ENCODE measurements at places on chromosomes 16 and 17.
A peak's percentile ranks its signal among the peaks of the same experiment; 100 is the strongest.

- DNase-seq: peak; percentile 81
These were observed 33.9 kb downstream of the BAHCC1 start for GRCh38 chr17:81428948-81429774.

DNA sequence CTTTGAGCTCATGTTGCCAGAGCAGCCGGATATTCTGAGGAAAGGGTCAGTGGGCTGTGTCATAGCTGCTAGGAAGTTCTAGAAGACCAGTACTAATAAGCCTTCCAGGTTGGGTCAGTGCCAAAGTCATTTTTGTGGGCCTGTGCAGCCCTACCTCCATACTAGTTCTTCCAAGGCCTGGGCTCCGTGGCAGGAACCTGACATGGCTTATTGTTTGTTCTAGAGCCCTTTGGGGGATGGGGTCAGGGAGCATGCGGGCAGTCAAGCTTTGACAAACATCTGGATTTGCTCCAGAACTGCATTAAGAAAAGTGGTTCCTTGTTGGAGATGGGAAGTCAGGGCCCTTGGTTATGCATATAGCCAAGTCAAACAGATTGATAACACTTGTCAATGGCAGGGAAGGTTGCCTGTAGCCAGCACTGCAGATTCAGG is 7.6 kb downstream of the ALKBH5 start:
- peak; percentile 92 for DNase-seq

GRCh38 chr16:11253995-11254912 is 1.8 kb downstream of the SOCS1 start:
- DNase-seq: no peak

GRCh38 chr16:88543230-88543813 is 26.9 kb upstream of the ZC3H18 start:
- no peak for DNase-seq

DNA sequence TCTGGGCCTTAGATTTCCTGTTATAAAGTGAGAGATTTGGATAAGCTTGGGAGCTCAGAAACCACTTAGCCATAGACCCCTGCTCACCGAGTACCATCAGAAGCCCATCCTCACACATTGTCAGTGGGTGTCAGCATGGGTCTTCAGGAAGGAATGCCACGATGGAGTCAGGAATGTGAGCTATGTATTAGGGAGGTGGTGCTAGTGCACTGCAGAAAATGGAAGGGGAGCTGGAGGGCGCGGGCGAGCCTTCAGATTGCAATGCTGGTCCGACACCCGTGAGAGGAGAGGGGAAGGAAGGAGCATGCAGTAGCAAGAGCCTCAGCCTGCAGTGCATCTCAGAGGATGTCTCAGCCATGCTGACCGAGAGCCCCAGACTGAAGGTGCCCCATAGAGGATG is 294.5 kb downstream of the FOXL1 start:
- DNase-seq: no peak

DNA sequence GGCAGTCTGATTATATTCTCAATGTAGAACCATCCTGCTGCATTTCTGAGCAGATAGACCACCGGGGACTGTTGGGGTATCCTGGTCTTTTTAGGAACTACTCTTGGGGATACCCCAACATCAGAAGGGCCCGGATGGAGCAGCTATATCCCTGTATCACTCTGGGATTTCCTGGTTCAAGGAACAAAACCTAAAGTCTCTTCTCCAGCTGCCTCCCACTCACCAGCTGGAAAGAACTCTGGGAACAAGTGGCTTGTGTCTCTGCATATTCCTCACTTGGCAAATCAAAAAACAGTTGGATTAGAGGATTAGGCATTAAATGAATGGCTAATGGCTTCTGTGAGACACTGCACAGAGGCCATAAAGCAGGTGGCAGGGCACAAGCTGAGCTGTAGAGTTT is 62.3 kb upstream of the HS3ST2 start:
- DNase-seq: no peak

DNA sequence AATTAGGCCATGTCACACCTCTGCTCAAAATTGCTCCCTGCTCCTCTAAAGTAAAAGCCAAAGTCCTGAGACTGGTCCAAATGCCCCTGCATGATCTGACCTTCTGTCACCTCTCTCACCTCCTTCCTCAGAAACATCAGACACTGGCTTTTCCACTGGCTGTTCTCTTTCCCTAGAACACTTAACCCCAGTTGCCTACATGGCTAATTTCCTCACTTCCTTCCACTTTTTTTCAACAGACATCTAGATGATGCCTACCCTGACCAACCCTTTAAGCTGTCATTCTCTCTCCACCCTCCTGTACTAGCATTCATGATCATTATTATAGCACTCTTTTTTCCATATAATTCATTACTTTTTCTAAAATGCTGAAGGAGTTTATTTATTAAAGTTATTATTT is 31.0 kb downstream of the CCT6B start:
- DNase-seq: no peak

DNA sequence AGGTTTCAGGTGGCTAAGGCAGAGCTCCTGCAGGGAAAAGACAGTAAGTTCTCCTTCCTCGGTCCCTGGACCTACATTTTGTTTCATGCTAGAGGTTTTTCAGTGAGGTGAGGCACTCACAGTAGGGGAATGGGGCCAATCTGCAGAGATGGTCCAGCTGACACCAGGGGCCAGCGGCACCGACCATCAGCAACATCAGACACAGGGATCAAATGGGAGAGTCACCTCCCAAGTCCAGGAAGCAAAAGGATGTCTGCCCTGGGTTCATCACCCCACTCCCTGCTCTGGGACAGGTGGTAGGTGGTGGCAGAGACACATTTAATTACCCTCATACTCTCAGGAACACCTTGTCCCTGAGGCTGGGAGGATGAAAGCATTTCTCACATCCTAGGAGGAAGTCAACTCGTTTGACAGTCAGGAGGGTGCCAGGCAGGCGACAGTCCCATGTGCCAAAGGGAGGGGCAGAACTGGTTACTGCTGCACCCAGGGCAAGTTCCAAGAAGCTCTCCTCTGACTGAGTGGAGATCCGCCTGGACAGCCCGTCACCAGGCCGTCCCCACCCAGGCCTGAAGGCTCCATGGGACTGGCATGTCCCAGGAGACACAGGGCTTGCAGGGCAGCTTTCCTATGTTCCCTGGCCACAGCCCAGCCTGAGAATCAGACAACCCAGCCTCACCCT is 19.2 kb downstream of the ATP6V0D1 start:
- no peak for DNase-seq

DNA sequence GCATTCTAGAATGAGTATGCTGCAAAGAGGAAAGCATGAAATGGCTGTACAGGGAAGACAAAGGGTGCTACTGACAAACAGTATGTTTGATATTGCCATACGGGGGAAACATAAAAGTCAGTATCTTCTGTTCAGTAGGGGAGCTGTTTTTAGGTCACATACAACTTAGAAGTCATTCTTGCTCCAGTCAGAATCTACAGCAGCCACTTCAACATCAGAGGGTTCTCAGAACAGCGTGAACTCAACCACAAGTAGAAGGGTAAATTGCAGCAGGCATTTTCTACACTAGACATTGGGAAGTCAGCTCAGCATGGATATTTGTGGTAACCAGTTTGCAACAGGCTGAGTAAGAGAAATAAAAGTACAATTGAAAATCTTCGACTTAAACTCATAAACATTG is 1241.8 kb upstream of the GOT2 start:
- no peak for DNase-seq

Measured in dermis blood vessel endothelial cell (primary cell).